ENCODE measurements at places on chromosomes 2 and 18.

DNA sequence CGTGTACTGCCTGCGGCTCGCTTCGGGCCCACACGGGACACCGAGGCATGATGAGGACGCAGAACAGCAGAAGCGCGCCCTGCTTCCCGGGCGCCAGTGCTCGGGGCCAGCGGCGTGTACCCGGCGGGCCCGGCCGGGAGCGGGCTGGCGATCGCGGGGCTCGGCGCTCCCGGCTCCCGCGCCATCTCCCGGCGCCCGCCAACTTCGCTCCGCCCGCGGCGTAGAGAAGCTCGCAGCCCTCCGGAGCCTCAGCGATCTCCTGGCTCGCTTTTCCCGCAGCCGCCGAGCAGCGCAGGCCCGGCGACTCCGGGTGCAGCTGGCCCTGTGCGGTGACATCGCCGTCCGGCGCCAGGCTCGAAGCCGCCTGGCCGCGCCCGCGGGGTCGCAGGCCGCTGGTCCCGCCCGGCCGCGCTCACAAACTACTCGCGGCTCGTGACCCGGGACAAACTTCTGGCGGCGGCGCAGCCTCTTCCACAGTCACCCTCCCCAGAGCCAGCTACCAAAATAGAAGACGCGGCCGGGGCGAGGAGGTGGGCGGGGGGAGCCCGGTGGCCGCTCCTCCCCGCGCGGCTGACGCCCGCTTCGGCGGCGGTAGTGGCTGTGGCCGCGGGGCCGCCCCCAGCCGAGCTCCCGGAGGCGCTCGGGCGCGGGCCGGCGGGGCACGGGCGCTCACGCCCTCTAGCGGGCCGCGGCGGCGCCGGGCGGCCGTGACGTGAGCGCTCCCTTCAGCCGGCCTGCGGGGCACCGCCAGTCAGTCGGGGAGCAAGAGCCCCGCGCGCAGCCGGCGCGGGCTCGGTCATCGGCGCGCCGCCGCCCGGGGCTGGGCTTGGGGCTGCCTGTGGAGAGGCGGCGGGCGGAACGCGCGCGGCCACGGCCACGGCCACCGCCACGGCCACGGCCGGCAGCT lies at the start of gene PTPRM:
Gene PTPRM, plus strand, starts transcription at position 750 of the 907 bp plus-strand sequence. CDS start 503 bp downstream, outside the sequence.
- DNase-seq: peak; percentile 4

DNA sequence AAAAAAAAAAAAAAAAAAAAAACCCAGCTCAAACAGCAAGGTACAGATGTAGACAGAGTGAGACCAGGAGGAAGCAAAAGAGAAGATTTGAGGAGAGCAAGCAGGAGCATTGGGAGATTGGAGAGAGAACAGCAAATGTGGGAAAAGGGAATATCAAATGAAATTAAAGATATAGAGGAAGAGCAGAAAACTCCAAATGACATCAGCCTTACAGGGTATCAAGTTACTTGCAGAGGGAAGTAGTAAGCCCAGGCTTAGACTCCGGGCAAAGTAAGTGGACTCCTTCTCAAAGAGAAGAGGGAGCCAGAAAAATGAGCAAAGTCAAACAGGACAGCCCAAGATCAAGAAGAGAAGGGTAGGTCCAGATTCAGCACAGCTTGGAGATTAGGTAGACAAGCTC lies 93.3 kb upstream of the PPP1CB start:
- DNase-seq: no peak

DNA sequence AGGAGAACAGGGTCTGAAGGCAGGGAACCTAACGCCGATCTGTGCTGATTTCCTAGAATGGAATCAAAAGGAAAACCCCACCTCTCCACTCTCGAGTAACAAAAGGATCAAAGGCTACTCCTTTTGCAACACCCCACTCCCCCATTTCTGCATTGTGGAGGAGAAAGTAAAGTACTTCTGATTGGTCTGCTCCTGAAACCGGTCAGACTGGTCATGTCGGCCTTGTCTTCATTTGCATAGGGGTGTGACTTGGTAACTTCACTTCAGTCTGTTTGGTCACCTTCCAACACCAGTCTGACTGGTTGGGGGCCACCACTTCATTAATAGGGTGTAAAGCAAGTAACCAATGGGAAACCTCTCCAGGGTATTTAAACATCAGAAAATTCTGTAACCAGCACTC lies 771.9 kb downstream of the ERBB4 start:
- no peak for DNase-seq

GRCh38 chr18:21857871-21858270 lies 117.3 kb downstream of the MIB1 start:
- DNase-seq: no peak

DNA sequence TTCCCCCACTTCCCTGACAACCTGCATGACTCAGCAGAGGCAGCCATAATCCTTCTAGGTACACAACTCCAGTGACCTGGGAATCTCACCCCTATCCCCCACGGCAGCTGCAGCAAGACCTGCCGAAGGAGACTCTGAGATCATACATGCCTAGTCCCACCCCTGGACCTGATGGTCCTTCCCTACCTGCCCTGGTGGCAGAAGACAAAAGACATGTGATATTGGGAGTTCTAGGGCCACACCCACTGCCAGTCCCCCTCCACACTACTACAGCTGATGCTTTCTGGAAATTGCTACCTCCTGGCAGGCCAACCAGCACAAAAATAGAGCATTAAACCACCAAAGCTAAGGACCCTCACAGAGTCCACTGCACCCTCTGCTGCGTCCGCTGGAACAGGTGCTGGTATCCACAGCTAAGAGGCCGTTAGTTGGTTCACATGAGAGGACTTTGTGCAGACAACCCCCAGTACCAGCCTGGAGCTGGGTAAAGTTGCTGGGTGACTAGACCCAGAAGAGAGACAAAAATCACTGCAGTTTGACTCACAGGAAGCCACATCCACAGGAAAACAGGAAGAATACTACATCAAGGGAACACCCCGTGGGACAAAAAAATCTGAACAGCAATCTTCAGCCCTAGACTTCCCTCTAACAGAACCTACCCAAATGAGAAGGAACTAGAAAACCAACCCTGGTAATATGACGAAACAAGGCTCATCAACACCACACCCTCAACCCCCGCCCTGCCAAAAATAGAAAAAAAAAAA lies 12.5 kb downstream of the MARCO start:
- DNase-seq: no peak

GRCh38 chr18:56026509-56026908 lies 438.5 kb upstream of the TCF4 start:
- no peak for DNase-seq

DNA sequence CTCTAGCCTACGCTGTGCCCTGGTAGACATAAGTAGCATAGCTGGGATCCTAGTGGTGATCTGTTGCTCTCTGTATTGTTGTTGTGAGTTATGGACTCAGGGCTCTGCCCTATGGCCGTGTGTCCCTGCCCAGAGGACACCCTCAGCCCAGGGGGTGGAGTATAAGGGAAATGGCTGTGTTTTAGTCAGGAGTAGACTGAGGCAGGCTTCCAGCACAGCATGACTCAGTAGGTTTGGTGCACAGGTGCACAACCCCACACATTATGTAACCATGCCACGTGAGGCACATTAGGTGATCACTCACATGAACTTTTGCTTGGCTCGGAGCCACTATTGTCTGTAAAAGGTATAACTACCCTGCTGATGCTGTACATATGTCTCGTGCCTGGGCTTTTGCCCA lies 59.9 kb upstream of the PEX13 start:
- DNase-seq: no peak

GRCh38 chr18:3541549-3542386 lies 91.8 kb downstream of the TGIF1 start:
- no peak for DNase-seq

GRCh38 chr2:232419245-232420072 lies 12.8 kb downstream of the ALPG start:
- no peak for DNase-seq

- DNase-seq: no peak
Measured at GRCh38 chr18:44541159-44541558, 139.5 kb upstream of the SETBP1 start.
